ENCODE measurements at places on chromosomes 1 and 21.
A peak's percentile ranks its signal among the peaks of the same experiment; 100 is the strongest.

- DNase-seq = no peak
These were observed 24.4 kb upstream of the TENT5C start for GRCh38 chr1:117581391-117581943.

GRCh38 chr1:43991476-43992231, at the start of gene CCDC24:
Gene CCDC24 (plus strand): TSS chr1:43991599. CDS start chr1:43991879, 280 bp downstream.
- DNase-seq = peak; percentile 82

GRCh38 chr1:27527223-27527889, 37.4 kb upstream of the WASF2 start:
- peak; percentile 94 for DNase-seq

DNA sequence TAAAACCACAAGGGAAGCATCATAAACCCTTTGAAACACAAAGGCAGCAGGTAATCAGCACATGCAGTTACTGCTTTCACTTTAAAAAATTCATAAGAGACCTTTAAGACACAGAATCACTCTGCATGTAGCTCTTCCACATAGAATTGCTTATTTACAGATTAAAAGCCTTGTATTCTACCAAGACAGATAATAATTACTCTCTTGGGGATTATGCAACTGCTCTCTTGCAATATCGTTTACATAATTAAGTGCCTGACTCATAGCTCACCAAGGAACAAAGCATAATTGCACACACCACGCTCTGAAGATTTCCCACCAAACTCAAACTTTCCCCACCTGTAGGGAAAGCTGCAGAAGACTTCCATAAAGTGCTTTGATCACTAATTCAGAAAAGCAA, 87.9 kb downstream of the VAV3 start:
- DNase-seq = no peak

DNA sequence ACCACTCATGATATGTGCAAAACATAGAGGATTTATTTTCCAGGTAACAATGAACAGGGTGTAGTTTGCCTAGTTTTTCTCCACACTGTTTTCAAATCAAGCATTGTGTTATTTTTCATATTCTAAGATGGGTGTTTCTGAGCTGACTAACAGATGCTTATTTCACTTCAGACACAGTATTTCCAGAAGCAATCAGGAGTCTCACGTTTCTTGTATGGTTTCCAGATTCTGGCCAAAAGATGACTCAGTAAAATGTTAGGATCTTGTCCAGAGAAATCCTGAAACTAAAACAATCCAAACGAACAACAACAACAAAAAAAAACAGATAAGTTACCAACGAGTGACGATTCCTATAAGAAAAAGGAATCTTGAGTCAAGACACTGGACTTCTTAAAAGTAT, 5.3 kb downstream of the UTS2 start:
- no peak for DNase-seq

DNA sequence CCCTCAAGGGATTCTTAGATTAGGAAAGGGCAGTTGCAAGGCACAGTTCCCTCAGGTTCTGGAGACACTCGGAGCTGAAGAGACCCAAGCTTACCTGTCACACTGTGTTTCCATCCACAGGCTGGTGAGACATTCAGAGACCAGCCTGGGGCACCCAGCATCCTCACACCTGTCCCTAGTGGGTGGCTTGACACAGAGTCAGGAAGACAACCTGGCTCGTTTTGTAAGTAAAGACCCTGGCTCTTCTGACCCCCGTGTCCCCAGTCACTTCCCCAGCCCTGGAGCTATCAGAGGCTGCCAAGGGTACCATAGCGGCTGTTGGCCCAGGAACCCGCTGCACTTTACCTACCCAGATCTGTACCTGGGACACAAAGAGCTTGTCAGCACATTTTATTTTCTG, 409.8 kb downstream of the MATN1 start:
- no peak for DNase-seq

DNA sequence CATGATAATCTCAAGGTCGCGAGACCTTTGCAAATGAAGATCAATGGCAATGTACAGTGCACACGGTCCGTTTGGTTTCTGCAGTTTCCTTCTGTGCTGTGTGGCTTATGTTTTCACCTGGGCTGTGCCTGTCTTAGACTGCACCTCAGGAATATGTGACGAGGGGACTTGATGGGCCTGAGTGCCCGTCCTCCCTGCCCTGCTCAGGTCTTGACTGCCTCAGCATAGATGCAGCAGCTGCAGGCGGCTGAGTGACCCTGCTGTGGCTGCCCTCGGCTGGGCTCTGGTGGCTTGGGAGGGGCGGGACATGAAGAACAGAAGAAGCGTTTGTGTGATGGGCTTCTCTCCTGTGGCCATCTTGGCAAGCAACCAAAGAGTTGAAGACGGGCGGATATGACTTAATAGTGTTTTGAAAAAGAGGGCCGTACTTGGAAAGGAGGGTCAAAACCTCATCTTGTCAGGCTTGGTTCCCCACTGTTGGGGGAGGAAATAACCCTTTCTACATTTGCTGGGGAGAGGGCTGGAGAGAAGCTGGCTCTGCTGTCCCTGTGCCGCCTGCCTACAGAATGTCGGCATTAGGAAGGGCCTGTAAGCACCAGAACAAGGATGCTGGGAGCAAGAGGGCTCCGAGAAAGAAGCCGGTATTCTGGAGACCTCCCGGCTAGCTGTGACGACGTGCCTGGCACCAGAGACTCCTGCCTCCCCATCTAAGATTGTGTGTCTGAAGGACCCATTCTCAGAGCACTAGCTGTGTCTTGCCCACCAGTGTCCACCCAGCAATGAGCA, 7.1 kb downstream of the MYBPHL start:
- no peak for DNase-seq

DNA sequence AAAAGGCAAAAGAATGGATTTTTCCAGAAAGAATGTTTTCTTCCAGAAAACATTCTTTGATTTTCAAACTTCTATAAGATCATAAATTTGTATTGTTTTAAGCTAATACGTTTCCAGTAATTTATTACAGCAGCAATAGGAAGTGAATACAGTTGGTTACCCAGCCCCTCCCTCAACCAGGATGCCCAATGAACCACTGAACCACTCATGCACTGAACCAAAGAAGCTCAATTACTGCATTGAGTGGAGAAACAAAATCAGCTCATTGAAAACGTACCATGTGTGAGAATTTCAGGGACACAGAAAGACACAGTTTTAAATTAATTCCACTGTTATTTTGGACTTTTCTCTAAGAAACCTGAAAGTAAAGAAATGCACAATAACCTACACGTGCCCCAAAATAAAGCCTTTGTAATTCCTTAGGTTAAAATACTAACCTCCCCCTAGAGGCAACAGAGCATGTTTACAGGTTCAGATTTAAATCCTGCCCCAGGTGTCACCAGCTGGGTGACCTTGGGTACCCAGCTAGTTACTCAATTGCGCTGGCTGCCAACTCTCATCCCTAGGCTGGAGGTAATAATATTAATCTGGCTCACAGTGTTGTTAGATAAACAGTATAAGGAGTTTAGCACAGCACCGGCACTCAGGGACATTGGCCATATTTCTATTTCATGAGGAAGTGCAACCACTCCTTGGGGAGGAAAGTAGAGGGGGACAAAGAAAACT, 111.7 kb downstream of the NMNAT2 start:
- DNase-seq = no peak

GRCh38 chr1:5390504-5390903, 601.7 kb downstream of the NPHP4 start:
- no peak for DNase-seq

GRCh38 chr1:12356004-12356890, 126.4 kb downstream of the VPS13D start:
- no peak for DNase-seq

- no peak for DNase-seq
These were observed 46.5 kb downstream of the RAP1GAP start for GRCh38 chr1:21622466-21623315.

DNA sequence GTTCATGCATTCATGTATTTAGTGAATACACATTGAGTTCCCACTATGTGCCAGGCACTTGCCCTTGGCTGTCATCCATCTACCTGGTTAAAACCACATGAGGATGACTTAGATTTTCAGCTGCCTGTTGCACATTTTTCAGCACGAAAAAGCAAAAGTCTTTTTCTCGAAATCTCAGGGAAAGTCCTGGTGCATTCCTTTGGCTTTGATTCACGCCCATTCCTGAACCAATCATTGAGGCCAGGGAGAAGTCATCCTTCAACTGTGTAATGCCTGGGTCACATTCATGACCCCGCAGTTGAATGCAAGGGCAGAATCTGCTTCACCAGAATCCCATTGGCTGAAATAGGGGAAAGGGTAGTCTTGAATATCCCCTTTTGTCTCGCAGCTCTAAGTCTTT, 84.4 kb downstream of the RNF220 start:
- DNase-seq = no peak

- peak; percentile 96 for DNase-seq
These were observed 6.3 kb downstream of the EFNA3 start for GRCh38 chr1:155084722-155085503.

All from NCI-H1417 (cell line).